ENCODE measurements at places on chromosomes 5 and 9.

DNA sequence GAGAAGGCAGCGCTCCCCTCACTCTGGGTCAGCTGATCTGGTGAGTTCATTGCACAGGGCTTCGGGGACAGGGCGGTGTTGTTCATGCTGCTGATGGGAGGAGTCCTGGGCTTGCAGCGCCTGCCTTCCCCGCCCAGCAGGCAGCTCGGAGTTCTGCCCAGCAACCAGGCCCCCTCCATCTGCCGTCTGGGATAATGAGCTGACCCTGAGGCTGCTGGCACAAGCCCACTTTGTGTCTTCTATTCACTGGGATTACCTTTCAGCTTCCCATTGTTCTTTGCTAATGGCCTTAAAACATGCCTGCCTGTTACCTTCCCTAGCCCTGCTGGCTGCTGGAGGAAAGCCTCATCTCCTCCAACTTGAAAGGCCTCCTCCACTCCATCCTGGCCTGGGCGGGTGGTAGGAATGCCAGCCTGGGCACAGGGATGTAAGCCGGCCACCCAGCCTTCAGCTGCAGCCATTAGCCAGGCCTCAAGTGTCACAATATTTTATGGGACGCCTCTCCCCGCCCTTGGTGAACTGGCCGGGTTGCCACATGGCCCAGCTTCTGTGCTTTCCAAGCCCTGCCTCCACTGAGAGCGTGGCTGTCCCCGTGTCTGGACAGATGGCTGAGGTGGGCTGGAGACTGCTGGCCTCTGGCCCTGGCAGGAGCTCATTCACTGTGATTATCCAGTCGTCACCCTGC is 70.4 kb downstream of the GADD45G start:
- DNase-seq, result no peak

DNA sequence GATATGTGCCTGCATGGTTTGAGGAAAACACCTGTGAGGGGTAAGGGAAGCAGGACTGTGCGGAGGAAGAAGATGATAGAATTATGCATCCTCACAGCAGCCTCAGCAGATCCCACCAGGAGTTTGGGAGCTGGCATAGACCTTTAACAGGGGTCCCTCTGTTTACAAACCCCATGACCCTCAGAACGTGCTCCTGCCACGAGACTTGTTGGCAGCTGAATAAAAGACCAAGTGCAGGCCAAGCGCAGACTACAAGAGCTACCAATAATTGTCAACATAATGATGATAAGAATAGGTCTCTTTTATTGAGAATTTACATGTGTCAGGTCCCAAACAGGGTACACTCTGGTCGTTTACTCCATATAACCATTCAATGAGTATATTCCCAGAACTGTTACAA is 236.0 kb downstream of the MED10 start:
- DNase-seq, result no peak

DNA sequence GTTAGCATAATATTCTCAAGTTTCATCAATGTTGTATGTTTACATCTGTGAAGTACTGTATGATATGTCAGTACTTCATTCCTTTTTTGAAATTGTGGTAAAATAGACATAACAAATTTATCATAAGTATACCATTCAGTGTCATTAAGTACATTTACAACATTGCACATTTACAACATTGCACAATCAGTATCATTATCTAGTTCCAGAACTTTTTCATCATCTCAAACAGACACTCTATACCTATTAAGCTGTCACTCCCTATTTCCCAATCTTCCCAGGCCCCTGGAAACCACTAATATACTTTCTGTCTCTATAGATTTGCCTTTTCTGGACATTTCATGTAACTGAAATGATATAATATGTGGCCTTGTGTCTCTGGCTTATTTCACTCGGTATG is 75.1 kb upstream of the ATG10 start:
- DNase-seq, result no peak

GRCh38 chr9:21414220-21414940 is 5.5 kb downstream of the IFNA8 start:
- DNase-seq, result no peak

- no peak for DNase-seq
Measured at GRCh38 chr9:36049408-36049807, 12.7 kb downstream of the RECK start.

- no peak for DNase-seq
Measured at GRCh38 chr9:33946779-33947535, 101.7 kb downstream of the UBAP2 start.

DNA sequence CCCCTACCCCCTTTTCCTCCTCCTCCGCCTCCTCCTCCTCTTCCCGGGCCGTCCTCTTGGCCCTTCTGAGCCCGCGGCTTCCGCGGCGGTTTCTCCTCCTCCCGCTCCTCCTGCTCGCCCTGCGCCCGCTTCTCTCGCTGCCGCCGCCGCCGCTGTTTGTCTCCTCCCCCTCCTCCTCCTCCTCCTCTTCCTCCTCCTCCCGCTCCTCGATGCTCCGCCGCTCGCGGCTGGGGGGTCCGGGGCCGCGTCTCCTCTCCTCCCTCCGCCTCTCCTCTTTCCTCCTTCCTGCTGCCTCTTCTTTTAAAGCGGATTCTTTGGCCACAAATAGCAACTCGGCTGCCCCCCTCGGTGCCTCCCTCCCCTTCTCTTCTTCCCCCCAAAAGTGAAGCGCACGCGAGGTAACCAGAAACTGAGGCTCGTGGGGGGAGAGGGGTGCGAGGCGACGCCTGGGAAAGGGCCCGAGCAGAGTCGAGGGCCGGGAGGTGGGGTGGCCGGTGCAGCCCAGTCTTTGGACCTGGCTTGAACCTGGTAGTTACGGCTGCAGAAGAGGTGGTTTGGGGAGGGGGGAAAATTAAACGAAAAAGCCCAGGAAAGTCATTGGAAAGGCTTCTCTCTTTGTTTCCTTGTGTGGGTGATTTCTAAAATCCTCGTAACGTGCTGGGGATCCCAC is 1058.5 kb upstream of the DMAC1 start:
- no peak for DNase-seq

DNA sequence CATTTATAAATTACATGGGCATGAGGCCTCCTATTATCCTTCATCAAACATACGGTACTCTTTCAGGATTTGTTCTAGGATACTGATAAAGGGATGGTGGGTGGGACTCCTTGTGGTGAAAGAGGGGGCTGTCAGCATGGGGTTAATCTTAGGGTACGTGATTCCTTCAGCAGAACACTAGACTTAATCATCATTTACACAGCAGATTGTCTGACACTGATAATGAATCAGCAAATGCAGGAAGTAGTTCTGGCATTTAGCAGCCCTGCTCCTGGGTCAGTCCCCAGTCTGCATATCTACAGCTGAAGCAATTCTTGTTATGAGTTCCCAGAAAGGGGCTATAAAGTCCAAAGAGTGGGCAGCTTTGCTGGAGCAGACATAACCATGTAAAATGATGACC is 384.6 kb downstream of the SPOCK1 start:
- no peak for DNase-seq

DNA sequence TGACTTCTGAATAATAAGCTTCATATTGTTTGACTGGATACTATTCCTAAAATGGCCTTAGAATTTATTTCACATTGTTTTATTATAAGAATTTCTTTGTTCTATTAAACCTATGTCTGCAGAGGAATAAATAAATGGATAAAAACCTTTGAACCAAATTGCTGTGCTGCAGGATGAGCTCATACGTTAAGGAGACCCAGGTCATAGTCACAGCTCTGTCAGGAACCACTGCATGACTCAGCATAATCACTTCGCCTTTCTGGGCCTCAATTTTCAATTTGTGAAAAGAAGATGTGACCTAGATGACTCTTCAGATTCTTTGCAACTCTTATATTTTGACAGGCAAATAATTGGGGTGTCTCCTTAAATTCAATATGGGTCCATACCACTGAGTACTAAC is 36.7 kb upstream of the HMHB1 start:
- DNase-seq, result no peak

GRCh38 chr5:117496801-117497200 is 922.2 kb upstream of the SEMA6A start:
- DNase-seq, result no peak

DNA sequence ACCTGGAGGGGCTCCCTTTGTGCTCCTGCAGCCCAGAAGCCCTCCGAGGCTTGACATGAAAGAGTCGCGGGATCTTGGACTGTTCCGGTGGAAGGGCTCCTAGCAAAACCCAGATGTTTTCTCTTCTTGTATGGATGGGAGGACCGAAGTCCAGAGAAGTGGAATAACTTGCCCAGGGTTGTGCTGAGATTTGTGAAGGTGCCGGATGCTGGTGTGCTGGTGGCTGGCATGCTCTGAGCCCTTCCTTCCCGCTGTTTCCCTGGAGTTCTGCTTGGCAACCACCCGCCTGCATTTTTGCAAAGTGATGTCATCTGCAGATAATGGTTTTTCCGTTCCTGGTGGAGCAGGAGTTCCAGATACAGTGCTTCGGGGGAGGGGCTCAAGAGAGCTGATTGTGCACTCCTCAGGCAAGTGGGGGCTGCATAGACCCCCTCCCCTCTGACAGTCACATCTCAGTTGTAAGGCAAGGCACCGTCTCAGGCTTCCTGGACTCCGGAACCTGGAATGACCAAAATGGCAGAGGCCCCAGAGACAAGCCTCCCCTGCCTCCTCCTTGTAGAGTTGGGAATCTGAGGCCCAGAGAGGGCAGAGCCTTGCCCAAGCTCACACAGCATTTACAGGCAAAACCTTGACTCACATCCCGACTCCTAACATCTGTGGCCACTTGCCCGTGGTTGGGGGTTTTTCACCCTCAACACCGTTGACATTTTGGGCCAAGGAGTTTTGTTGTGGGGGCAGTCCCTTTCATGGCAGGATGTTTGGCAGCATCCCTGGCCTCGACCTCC is 157.0 kb downstream of the RGS3 start:
- DNase-seq, result no peak

GRCh38 chr9:128323212-128323730 is 632 bp downstream of the COQ4 start:
- no peak for DNase-seq

GRCh38 chr9:126611193-126611591 is 2.5 kb upstream of the LMX1B start:
- no peak for DNase-seq

- DNase-seq, result no peak
Measured at GRCh38 chr9:14670718-14671117, 22.5 kb downstream of the ZDHHC21 start.

DNA sequence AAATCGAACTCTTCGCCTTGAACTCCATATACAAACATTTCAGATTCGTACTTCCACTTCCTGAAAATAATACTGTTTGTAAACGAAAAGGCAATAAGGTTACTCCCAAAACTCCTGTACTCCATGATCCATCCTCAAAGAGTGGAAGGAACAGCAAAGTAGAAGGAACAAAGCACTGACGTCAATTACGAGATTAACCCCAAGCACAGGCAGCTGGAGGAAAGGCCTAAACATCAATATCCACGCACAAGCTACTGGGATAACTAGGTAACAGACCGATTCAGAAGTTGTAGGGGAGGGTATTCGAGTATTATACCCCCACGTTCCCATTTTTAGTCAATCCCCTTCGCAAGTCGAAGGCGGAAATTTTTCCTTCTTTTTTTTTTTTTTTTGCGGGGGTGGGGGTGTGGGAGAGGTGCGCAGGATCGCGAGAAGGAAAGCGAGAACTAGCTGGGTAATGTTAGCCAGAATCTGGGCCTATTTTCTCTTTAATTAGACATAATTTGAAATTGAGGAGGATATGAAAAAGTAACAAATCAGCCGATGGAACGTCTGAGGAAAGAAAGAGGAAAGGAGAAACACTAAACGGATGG is 909 bp downstream of the AFF4 start:
- DNase-seq, result no peak

GRCh38 chr5:60092671-60093422 is 199.3 kb upstream of the PDE4D start:
- DNase-seq, result no peak

- DNase-seq, result no peak
Measured at GRCh38 chr5:180592176-180592575, 877 bp upstream of the SCGB3A1 start.

GRCh38 chr5:31530541-31531265 is 1.2 kb downstream of the DROSHA start:
- DNase-seq, result no peak

GRCh38 chr5:39459071-39459470 is 34.3 kb upstream of the DAB2 start:
- DNase-seq, result no peak

- DNase-seq, result no peak
Measured at GRCh38 chr5:140630292-140631035, 2.5 kb downstream of the CD14 start.

- no peak for DNase-seq
Measured at GRCh38 chr5:180790020-180790419, 12.6 kb downstream of the MGAT1 start.

DNA sequence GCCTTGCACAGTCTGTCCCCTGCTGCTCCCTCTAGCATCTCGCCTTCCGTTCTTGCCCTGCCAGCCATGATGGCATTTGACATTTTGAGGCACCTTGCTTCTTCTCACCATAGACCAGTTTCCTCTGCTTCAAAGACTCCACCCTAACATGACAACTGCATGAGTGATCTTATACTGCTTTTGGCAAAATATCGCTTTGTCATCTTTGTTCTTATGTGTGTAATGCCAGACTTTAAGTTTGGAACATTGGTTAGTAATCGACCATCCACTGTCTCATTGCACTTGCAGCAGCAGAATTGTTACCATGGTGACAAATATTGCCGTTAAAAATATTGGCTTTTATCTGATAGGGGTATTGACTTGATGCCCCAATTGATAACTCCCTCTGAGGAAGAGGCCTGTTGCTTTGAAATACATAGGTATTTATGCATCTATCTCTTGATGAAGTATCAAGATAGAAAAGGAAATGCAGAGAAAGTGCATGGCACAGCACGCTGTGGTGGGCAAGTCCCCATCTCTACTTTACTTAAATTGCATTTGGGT is 6.8 kb downstream of the GARIN3 start:
- DNase-seq, result peak; percentile 36

DNA sequence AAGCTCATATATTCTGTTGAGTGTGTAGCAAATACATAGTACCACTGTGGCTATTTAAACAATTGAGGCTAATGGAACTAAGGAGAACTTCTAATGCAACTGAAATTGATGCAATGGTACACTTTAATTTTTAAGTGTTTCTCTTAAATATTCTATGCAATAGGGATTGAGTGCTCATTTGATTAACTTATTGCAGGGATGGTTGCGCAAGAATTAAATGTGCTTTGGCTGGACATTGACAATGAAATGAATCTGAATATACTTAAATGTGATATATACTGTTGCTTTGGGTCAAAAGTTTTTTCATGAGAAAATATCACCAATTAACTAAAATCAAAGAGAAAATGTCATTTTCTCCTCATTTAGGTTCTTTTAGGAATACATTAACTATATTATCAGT is 227.1 kb downstream of the ARL15 start:
- DNase-seq, result no peak

GRCh38 chr5:136374638-136375037 is 9.3 kb upstream of the TRPC7 start:
- DNase-seq, result no peak

- DNase-seq, result no peak
Measured at GRCh38 chr5:54719384-54720283, 202.1 kb downstream of the SNX18 start.

DNA sequence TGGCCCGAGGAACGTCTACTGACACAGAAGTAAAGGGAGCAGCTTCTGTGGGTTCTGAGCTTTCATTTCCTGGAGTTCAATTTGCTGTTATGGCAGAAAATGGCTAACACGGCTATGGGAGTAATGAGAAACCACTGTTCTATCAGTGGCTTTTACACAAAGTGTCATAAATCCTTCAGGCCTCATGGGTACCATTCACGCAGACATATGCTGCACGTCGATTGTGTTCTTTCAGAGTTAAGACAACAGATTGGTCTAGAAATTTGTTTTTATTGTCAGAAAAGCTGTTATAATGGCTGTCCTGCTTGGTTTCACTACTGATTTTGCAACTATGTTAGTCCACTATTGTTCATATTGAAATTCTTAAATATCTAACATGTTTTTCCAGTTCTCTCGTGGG is 135.4 kb downstream of the ALDH1A1 start:
- DNase-seq, result no peak
